Activated naive CD8-positive, alpha-beta T cell treated with anti-CD3 and anti-CD28 coated beads for 36 hours (primary cell): ENCODE measurements at places on chromosomes 16 and 17. TPM values are rescaled to one million over a fixed set of nuclear protein-coding genes. Genes with fewer than 3 reads are reported as not detected.

DNA sequence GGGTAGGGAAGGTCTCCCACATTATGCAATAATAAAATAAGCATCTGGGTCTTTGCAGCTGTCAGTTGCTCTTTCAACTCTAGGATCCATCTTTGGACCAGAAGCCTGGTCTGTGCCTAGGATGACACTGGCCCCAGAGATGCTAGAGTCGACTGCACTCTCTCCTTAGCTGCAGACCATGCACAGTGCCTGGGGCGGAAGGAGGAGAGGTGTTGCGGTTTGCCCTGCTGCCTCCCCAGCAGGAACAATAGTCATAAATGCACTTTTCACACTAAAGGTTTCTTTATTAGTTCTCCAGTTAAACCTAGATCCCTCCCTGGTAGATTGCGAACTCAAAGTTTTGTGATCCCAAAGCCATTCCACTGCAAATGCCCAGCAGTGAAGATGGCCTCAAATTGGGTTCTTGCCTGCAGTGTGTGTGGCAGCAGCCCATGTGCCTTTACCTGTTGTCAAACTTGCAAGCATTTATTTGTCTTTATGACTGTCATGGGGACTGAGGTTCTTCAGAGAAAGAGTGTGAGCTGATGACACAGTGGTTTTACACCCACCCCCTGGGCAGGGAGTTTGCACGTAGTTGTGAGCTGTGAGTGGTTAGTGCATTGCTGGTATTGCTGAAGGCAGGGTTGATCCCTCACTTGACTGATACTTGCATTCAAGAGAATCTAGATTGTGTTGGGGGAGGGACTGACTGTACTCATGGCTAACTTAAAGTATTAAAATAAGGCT lies 10.3 kb downstream of the ATXN1L start:
- no peak for DNase-seq

GRCh38 chr17:78173097-78173715 lies 4.8 kb downstream of the SYNGR2 start:
- DNase-seq: no peak

- peak; percentile 40 for DNase-seq
Measured at GRCh38 chr17:78329263-78330059, 30.4 kb downstream of the SOCS3 start.

DNA sequence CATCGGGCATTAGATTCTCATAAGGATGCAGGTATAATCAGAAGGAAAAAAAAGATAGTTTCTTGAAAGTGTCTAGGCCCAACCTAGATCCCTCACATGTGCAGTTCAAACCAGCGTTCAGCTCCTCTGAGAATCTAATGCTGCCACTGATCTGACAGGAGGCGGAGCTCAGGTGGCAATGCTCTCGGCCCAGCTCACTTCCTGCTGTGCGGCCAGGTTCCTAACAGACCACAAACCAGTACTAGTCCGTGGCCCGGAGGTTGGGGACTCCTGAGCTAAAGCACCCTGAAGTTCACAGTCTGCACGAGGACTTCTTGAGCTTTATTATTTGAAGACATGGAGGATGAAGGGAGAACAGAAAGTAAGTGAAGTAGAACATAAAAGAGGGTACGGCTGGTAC lies 16.8 kb downstream of the SMCR8 start:
- no peak for DNase-seq

GRCh38 chr16:2782583-2783351 lies 4.6 kb downstream of the PRSS33 start:
- DNase-seq: no peak

DNA sequence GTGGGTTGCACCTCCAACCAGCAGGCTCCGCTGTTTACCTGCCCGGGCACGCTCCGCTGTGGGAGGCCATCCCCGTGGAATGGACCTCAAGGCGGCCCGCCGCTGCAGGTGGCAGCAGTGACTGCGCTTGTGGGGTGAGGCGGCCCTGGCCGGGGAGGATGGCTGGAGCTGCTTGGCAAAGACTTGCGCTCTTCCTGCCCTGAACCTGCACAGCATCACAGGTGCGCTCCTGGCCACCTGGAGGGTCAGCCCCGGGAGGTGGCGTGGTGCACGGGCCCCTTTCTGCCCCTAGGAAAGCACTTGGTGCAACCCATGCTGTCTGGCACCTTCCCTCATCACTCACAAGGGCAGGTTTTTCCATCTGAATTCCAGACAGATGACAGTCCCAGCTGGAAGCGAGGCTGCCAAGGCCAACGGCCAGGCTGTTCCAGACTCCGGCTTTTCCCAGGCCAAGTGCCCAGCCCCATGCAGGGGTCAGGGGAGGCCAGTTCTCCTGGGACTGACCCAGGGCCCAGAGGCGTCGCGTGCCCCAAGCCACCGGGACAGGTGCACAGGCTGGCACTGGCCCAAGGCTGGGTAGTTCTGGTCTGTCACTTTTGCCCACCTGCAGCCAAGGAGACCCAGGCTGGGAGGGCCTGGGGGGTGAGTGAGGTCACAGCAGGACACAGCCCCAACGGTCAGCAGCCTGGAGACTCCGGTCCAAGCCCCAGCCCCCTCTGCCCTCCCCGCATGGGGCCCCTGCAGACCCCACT lies 13.3 kb downstream of the UTS2R start:
- DNase-seq: no peak

DNA sequence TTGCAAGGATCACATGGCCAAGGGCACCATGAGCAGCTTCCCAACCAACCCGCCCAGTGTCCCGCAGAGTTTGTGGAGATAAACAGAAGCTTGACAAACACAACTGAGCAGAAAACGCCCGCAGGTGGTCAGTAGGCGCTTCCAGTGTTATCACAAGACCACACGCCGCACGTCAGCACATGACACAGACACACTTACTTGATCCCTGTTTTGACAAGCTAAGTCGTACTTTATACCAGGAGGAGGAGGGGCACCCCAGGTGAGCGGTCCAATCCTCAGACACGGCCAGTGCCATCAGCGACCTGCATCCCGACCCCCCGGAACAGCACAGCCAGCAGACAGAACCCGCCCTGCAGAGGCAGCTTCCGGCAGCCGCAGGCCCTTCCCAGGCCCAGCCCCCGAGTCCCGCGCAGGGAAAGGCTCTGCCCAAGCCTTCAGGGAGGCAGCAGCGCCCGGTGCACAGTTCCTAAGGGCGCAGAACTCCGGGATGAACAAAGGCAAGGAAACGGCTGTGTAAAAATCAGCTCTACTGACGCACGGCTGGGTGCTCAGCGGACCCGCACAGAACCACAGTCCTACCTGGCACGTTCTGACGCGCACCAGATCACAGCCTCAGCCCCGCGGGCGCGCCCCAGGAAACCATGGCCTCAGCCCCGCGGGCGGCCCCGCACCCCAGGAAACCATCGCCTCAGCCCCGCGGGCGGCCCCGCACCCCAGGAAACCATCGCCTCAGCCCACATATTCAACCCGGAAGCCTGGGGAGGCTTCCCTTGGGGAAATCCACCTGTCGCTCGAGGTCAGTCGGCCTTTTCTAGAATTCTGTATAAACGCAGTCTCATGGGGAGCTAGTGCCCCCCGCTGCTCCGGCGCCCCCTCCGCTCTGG lies 27.8 kb downstream of the AXIN1 start:
- peak; percentile 58 for DNase-seq

- DNase-seq: no peak
Measured at GRCh38 chr17:28151001-28151400, 108.5 kb downstream of the NLK start.

DNA sequence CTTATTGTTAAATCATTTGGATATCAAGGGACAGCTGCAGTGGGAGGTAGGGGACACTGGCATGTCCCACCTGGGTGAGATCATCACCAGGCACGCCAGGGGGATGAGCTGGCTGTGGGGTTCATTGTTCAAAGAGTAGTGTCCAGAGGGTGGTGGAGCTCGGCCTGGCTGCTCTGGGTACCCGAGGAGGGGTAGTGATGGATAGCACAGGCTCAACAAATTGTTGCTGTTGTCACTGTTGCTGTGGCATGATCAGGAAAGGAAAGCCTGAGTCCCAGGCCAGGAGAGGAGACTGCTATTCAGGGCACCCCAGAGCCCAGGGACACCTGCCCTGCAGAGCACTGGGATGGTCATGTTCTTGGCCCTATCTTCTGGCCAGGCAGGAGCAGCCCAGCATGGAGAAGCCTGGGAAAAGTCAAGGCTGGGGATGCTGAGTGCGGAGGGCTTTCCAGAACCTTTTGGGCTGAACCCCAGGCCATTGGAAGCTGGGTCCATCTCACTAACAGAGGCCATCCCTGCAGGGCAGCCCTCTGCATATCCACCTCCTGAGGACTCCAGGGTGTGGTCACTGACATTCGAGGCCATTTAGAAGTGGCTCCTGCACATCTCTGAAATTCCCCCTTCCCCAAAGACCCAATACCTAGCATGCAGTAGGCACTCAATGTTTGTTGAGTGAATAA lies 12.1 kb downstream of the BEAN1 start:
- no peak for DNase-seq

DNA sequence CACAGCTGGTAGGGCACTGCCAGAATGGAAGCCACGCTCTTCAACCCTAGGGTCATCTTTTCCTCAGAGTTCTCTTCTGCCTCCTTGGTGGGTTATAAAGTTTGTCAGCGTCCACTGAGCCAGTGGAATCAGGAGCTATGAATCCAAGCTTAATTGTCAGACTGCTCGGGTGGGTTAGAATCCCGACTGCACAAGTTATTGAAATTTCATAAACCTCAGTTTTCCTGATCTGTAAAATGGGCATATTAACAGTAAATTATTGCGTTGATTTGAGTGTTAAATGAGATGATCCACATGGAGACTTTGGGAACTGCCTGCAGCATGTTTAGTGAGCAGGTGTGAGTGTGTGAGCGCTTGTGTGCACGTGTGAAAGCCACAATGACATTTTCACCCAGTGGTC lies 400.5 kb upstream of the CDH11 start:
- no peak for DNase-seq

GRCh38 chr17:58802188-58802587 lies 46.5 kb downstream of the PPM1E start:
- DNase-seq: no peak

GRCh38 chr17:36674278-36674650 lies 72.9 kb downstream of the MRM1 start:
- DNase-seq: peak; percentile 35

DNA sequence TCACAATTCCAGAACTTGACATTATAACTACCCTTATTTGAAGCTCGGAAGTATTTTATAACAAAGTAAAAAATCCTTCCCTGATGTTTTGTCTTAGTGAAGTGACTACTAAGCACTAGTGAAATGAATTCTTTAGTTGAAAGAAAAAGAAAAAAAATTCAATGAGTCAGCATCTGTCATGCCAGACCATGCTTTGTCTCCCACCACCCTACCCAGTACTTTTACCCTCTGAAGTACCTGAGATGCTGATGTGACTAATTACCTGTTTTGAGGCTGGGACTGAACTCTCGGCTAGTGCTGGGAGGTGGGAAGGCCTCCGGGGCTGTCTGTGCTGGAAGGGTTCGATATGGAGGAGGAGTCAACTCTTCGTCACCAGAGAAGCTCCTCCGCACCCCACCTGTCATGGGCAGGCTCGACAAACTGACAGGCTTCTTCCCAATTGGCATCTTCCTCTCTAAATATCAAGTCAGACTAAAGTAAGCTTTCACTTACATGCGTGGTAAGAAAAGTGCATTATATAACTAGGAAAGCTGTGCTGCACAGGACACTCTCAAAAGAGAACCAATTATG lies 19.6 kb downstream of the NME2 start:
- DNase-seq: no peak

DNA sequence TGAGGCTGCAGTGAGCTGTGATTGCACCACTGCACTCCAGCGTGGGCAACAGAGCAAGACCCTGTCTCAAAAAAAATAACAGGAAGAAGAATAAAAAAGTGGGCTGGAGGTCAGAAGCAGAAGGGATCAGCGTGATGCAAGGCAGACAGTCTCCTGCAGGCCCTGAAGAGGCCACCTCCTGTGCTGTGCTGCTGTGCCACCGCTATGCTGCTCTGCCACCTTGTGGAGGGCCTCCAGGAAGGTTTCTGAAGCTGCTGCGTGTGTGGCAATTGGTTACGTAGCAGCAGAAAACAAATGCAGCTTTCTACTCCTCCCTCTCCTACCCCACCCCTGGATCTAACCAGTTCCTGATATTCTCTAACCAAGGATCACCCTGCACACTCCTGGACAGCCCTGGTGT lies 815.5 kb downstream of the KCNJ18 start:
- DNase-seq: peak; percentile 4

GRCh38 chr16:55021595-55022475 lies 91.2 kb downstream of the IRX5 start:
- DNase-seq: no peak

DNA sequence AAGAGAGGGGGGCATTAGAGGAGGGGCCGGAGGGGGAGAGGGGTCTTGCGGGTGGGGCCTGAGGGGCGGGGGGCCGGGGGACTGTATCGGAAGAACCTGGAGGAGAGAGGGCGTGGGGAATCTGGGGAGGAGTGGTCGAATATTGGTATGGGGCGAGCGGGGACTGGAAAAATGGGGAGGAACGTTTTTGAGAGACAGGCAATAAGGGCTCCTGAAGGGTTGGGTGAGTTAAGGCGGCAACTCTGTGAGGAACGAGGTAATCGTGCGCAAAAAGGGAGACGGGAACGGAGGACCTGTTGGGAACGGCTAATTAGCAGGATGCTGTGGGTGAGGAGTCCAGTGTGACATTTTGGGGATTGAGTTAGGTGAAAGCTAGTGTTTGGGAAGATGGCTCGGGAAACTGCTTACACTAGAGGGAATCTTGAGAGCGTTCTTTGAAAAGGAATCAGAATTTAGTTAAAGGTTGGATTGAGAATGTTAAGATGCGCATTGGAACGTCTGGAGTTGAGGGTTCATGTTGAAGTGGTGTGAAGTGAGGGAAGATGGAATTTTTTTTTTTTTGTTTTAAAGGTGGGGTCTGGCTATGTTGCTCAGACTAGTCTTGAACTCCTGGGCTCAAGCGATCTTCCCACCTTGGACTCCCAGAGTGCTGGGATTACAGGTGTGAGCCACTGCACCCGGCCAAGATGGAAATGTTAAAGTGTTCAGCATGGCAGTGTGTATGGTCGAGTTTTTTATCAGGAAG lies 662 bp downstream of the WIPF2 start:
- DNase-seq: peak; percentile 27

DNA sequence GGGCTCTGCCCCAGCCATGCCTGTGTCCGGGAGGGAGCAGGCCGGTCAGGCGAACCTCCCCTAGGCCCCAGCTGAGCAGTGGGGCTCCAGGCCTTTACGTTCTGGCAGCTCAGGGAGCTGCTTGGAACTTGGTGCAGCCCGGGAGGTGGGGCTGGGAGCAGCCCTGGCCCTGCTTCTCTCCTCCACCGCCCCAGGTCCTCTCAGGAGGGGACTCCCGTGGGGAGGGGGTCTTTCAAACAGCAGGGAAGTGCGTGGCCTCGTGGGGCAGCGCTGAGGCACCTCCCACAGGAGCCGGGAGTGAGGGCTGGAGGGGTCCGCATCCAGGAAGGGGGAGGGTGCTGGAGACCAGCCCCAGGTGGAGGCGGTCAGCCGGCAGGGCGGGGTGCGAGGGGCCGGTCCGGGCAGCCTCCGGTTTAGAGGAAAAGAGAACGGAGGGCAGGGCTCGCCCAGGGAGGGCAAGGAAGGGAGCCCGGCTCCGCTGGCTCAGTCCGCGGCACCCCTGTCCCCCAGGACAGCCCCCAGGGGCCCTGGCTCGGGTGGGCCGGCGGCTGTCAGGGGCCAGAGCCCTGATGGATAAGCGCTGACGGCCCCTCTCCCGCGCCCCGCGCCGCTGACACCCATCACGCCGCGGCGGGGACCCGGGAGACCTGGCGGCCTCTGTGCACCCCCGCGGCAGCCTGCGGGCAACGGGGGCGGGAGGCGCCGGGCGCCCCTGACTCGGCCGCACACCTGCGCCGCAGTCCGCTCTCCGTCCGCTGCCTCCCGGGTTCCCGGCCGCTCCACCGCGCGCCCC lies 587 bp upstream of the PRR35 start:
- DNase-seq: no peak

The USP6 gene
- total RNA-seq: 0.04 TPM

The CD7 gene
- 293 TPM for total RNA-seq

The TK1 gene
- total RNA-seq: 150 TPM

The KRTAP4-6 gene
- total RNA-seq: not detected

The TNFSF13 gene
- 6.3 TPM for total RNA-seq

The NGFR gene
- not detected for total RNA-seq

The CSH1 gene
- total RNA-seq: not detected
